Renal pelvis (tissue), 12 donors: ENCODE measurements at places on chromosomes 5 and 9.

GRCh38 chr9:77831781-77832180, 183.7 kb upstream of the GNA14 start:
- DNase-seq, result no peak

DNA sequence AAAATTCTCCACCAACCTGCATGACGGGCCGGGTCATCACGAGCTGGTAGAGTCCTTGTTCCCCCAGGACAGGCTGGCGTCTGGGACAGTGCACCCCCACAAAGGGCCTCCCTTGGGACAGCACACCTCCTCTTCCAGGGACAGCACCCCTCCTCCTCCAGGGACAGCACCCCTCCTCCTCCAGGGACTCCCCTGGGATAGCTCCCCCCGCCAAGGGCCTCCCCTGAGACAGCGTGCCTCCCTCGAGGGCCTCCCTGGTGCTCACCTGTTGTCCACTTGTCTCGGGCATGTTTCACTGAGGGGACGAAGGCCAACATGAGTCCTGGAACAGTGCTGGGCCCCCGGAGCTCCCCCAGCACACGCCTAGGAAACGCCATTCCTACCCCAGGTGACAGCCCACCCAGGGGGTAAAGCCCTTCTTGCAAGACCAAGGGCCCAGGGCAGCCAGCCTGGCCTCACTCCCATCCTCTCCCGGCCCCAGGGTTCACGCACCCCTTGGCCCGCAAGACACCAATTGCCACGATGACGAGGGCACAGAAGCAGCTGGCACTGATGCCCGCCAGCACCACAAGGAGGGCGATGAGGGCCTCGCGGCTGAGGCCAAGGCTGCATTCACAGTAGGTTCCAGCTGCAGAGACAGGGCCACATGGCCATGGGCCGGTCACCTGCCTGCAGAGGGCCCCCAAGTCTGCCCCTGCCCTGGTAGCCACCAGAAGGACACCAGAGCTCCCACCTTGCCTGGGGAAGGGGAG, 531 bp downstream of the TMEM210 start:
- DNase-seq, result no peak

- no peak for DNase-seq
Measured at GRCh38 chr5:59760785-59761348, 132.7 kb downstream of the PDE4D start.

- no peak for DNase-seq
Measured at GRCh38 chr5:72951671-72952468, 4.0 kb upstream of the FCHO2 start.

DNA sequence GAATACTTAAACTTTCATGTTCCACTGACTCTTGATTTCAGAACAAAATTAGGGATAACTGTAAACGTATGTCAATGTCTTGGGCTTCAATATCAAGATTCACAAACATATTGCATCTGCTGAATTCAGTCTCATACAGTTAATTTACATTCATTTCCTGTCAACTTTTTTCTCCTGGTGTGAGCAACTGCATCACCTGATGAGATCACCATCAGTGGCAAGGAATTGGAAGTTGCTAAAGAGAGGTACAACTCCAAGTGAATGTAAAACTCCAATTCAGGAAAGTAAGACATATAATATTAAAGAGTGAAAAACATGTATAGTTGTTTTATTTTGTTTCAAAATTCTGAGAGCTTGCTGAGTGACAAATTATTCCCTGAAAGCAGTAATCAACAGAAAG, 1336.2 kb upstream of the C9orf72 start:
- DNase-seq, result no peak

DNA sequence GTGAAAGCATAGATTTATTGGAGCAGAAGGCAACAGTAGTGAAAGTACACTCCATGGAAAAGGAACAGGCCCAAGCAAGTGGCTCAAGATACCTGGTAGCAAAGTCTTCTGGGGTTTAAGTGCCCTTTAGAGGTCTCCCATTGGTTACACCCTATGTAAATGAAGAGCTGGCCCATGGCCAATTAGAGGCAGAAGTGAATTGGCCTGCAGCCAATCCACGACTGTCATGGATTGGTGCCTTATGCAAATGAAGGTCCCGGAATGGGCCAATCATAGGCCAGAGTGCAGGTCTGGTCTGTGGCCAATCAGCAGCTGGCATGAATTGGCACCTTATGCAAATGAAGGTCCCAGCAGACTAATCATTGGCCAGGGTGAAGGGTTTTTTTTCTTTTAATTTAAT, 64.2 kb upstream of the PCSK5 start:
- DNase-seq, result no peak

DNA sequence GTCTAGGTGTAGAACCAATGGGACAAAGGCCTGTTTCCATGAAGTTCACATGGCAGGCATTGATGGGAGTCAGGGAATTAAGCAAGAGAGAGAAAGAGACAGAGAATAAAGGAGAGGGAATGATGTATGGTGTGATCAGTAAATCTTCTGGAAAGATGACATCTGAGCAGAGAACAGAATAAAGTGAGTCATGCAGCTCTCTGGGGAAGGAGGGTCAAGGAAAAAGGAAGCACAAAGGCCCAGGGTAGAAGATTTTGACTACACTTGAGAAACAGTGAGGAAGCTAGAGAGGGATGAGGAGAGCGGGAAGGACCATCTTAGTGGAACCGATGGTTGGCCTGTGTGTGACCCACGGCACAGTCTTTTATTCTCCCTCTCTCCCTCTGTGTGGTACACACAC, 425.9 kb downstream of the SPOCK1 start:
- DNase-seq, result no peak

DNA sequence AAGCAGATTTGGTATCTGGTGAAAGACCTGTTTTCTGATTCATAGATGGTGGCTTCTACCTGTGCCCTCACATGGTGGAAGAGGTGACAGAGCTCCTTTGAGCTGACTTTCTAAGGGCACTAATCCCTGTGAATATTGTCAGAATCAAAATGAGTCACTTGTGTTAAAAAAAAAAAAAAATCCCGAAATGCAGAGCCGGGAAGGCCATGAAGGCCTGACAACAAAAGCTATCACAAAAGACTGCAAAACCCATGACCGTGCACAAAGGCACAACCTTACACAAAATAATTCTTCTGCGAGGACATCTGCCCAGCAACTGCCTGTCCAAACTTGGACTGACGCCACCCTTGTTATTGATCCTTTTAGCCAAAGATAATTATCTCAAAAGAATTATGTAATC, 19.6 kb upstream of the UBTD2 start:
- DNase-seq, result no peak

DNA sequence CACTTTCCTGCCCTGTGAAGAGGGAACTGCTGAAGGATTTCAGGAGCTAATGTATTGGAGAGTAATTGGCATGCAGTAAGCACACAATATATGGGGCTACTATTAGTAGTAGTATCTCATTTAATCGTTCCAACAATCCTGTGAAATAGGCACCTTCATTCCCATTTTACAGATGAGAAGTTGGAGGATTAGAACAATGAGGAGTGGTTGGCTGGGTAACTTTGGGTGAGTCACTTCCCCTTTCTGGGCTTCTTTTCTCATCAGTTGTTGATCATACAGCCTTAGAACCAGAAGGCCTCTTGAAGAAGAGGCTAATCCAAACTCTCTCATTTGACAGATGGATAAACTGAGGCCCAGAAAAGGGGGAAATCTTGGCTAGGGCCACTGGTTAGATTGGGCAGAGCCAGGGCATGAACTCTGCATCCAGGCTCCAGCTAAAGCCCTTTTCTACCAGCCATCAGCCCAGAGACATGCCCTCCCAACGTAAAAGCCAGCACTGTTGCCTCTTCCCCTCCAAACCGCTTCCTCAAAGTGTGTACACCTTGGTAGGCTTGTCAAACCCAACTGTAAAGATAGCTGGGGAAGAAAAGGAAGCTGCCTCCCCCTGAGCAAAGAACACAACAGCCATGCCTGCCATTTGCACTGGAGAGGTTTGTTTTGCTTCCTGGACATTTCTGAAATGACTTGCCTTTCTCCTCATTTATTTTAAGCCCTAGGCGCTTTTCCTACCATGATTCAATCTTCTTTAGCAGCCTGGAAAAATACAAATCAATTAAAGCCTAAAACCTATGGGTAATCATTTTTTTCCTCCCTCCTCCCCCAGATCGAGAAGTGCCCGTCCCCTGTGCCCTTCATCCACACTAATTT, 992 bp downstream of the SPACA9 start:
- DNase-seq, result no peak

- DNase-seq, result no peak
Measured at GRCh38 chr5:54713923-54714581, 196.5 kb downstream of the SNX18 start.

- DNase-seq, result no peak
Measured at GRCh38 chr9:126159430-126160060, 167.1 kb upstream of the MVB12B start.

GRCh38 chr5:179955630-179956029, 47.9 kb upstream of the TBC1D9B start:
- no peak for DNase-seq

GRCh38 chr9:136947955-136948510, 3.0 kb downstream of the C8G start:
- DNase-seq, result peak; percentile 20

- DNase-seq, result no peak
Measured at GRCh38 chr5:92659246-92659645, 921.8 kb downstream of the NR2F1-AS1 start.

GRCh38 chr5:11822598-11822997, 81.6 kb downstream of the CTNND2 start:
- DNase-seq, result no peak

- DNase-seq, result peak; percentile 14
Measured at GRCh38 chr5:65198456-65199120, 283.1 kb downstream of the ADAMTS6 start.

DNA sequence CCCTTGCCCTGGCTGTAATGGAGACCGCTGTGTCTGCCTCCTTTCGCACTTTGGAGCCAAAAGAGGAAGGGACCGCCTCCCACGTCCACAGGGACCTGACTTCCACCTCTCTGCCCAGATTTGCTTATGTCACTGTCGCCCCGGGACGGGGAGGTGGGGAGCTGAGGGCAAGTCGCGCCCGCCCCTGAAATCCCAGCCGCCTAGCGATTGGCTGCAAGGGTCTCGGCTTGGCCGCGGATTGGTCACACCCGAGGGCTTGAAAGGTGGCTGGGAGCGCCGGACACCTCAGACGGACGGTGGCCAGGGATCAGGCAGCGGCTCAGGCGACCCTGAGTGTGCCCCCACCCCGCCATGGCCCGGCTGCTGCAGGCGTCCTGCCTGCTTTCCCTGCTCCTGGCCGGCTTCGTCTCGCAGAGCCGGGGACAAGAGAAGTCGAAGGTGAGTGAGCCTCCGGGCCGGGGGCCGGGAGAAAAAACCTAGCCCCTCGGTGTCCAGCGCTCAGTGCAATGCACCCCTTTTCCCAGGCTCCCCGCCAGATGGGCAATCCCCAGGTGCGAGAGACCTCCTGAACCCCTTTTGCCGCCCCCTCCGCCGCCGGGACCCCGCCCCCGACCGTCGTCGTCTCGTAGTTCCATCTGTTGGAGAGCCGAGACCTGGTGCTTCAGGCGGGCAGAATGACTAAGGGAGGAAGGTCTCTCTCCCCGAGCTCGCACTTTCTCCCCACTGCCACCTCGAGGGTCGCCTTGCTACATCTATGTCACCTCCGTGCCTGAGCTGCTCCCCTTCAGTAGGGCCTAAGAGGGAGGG, at the start of gene GPX3:
Gene GPX3, plus strand, starts transcription at position 288 of the 807 bp plus-strand sequence. Its CDS starts 64 bp downstream, at position 352.
- DNase-seq, result peak; percentile 84

- no peak for DNase-seq
Measured at GRCh38 chr9:10059044-10059443, 553.8 kb downstream of the PTPRD start.

DNA sequence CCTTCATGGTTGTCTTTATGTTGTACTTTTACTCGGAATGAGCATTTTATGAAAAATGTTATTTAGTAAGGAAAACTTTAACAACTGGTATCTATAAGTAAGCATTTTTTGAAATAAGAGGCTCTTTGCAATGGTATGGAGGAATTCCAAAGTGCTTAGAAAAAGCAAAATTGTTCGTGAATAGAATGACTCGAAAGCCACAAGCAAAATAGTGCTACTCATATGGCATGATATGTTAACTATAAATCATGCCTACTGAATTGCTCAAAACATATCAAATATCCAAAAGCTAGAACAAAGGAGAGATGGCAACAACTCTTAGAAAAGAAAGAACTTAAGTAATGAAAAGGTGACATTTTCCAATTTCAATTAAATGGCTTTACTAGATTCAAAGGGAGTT, 216.3 kb downstream of the KIAA0825 start:
- no peak for DNase-seq

- no peak for DNase-seq
Measured at GRCh38 chr9:121944711-121945191, 148.4 kb downstream of the TTLL11 start.

DNA sequence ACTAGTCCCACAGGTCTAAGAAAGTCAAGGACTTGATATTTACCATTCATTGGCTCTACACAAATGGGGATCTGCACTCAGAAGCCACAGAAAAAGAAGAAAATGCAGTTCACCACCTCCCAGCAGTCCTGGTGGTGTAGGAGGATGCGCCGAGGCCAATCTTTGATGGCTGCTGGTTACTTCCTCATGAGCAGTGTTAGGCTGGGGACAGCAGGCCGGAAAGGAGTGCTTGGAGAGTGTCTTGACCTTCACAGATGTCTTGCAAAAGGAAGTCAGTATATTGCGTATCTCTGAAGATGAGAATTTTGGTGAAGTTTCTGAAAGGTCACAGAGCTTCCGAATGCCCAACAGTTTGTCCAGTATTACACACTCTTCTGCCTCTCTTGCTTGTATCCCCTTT, 597.0 kb downstream of the EBF1 start:
- DNase-seq, result no peak

- no peak for DNase-seq
Measured at GRCh38 chr5:158839638-158840037, 260.1 kb downstream of the EBF1 start.

GRCh38 chr5:153827397-153827796, 211.3 kb downstream of the FAM114A2 start:
- no peak for DNase-seq

GRCh38 chr5:178991190-178992145, 3.7 kb downstream of the GRM6 start:
- DNase-seq, result no peak

- DNase-seq, result no peak
Measured at GRCh38 chr9:120117081-120117480, 462.9 kb downstream of the CDK5RAP2 start.

DNA sequence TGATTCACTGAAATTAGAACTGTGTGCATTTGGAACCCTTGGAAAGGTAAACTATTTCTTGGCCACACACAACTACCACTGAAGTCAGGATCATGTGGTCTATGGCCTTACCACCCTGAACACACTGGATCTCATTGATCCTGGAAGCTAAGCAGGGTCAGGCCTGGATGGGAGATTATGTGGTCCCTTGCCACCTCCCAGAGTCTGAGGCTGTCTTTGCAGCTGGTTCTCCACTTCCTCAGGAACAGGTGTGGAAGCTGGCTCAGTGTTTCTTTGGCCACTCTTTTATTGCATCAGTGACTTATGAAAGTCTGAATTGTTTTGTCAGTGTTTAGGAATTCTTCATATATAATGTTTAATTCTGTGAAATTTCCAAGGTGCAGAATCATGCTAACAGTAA, 89.2 kb downstream of the TEK start:
- no peak for DNase-seq
